ENCODE measurements at places on chromosomes 3 and 15. TPM values are rescaled to one million over a fixed set of nuclear protein-coding genes. Genes with fewer than 3 reads are reported as not detected.

SLC51A gene
- total RNA-seq = 2.1 TPM

RPL32 gene
- total RNA-seq = 1,978 TPM

TUSC2 gene
- total RNA-seq = 7.8 TPM

NTRK3 gene
- total RNA-seq = 6.8 TPM

MED12L gene
- total RNA-seq = 8.9 TPM

SLC22A13 gene
- not detected for total RNA-seq
